ENCODE measurements at places on chromosomes 1 and 21.

DNA sequence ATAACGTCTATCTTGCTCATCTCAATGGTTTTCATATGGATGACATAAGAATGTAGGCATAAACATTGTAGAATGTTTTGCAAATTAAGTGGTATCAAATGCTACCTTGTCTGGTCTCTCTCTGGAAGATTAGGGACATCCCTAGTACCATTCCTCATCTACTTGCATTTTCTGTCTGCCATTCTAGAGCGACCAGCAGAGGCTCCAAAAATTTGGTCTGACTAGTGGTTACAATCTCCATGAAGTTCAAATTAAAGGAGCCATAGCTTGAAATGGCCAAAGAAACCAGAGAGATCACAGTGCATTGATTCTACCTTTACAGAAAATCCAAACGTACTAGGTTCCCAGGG lies 1.1 kb downstream of the CD84 start:
- no peak for DNase-seq

- no peak for DNase-seq
Observed at GRCh38 chr1:158806916-158807536, 24.1 kb upstream of the MNDA start.

- DNase-seq: no peak
Observed at GRCh38 chr1:162560303-162561036, 1.1 kb upstream of the UAP1 start.

DNA sequence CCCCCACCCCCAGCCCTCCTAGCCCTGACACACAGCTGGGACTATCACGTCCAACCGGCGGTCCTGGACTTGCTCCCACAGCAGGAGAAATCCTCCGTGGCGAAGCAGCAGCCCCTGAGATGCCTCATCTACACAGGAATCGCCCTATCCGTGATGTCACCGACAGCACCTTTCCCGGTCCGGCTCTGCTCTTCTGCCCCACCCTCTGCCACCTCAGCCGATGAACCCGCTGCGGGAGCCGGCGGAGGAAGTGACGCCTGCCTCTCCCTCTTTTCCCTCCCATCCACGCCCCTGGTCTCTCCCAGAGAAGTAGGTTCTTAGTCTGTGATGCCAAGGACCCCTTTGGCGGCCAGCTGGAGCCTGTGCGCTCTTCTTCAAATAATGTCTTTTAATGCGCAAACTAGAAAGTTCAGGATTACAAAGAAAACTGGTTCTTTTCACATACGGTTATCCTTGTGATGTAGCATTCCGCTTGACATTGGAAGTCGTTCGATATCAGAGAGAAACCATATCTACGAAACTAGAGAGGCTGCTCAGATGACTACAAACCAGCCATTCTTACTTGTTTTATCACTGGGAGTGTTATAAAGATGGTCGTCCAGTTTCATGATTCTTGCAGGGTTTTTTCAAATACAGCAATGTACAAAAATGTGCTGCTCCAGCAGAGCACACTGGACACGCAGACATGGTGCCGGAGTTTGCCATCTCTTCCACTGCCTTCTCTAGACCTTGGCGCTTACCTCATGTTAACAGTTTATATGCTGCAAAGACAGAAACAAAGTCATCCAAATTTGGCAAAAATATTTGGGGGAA lies 120.3 kb downstream of the PPIAL4G start:
- DNase-seq: no peak
